CD4-positive, alpha-beta T cell treated with Interferon alpha-2 for 1 hour (primary cell): ENCODE measurements at places on chromosomes 13 and 19.
A peak's percentile ranks its signal among the peaks of the same experiment; 100 is the strongest.

- DNase-seq = peak; percentile 89
Measured at GRCh38 chr19:45779231-45780145, 2.8 kb downstream of the DMPK start.

- no peak for DNase-seq
Measured at GRCh38 chr13:77409412-77409811, 82.5 kb upstream of the MYCBP2 start.

- DNase-seq = peak; percentile 55
Measured at GRCh38 chr19:37251308-37252229, 33.6 kb downstream of the ZNF383 start.

- DNase-seq = no peak
Measured at GRCh38 chr13:98827449-98827848, 75.0 kb upstream of the SLC15A1 start.

DNA sequence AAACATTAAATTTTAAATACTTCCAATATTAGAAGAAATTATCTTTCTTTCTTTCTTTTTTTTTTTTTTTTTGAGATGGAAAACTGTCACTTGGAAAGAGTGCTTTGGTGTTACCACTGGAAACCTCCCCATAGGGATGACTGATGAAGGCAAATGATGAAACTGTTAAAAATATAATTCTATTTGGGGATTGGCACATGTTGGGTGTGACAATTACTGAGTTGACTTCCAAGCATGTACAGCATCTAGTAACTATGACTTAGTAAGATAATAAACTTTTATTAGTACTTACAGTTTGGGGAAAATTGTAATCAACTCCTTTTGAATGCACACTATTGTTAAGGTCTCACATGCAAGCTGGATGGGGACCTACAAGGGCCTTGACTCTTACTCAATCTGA is 592.5 kb downstream of the KCTD12 start:
- no peak for DNase-seq

- no peak for DNase-seq
Measured at GRCh38 chr19:28168557-28168956, 1044.4 kb downstream of the UQCRFS1 start.

- DNase-seq = no peak
Measured at GRCh38 chr13:111344471-111345191, 24.2 kb downstream of the TEX29 start.
